ENCODE measurements at places on chromosomes 6 and 20.
A peak's percentile ranks its signal among the peaks of the same experiment; 100 is the strongest.

GRCh38 chr20:17549131-17549530 lies 18.0 kb upstream of the BFSP1 start:
- no peak for DNase-seq

GRCh38 chr20:58603721-58604120 lies 47.4 kb upstream of the STX16 start:
- no peak for DNase-seq

- DNase-seq, result no peak
These were observed 298.2 kb downstream of the PHACTR1 start for GRCh38 chr6:13014504-13015378.

- DNase-seq, result no peak
These were observed 40.6 kb downstream of the SIRPA start for GRCh38 chr20:1935696-1936366.

DNA sequence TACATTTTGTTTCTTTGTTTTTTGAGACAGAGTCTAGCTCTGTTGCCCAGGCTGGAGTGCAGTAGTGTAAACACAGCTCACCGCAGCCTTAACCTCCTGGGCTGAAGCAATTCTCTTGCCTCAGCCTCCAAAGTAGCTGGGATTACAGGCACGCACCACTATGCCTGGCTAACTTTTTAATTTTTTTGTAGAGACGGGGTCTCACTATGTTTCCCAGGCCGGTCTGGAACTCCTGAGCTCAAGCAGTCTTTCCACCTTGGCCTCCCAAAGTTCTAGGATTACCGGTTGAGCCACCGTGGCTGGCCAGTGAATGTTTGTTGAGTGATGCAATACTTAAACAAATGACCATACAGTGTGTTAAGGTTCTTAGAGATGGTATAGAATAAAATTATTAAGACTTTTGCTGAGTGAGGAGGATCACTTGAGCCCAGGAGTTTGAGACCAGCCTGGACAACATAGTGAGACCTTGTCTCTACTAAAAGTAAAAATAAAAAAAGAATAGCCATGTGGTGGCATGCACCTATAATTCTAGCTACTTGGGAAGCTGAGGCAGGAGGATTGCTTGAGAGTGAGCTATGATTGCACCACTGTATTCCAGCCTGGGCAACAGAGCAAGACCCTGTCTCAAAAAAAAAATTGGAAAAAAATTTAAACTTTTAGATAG lies 13.4 kb downstream of the CEP250 start:
- no peak for DNase-seq

- DNase-seq, result no peak
These were observed 33.9 kb downstream of the RIPOR2 start for GRCh38 chr6:24901698-24902328.

- no peak for DNase-seq
These were observed 53.3 kb upstream of the PRL start for GRCh38 chr6:22350109-22350508.

DNA sequence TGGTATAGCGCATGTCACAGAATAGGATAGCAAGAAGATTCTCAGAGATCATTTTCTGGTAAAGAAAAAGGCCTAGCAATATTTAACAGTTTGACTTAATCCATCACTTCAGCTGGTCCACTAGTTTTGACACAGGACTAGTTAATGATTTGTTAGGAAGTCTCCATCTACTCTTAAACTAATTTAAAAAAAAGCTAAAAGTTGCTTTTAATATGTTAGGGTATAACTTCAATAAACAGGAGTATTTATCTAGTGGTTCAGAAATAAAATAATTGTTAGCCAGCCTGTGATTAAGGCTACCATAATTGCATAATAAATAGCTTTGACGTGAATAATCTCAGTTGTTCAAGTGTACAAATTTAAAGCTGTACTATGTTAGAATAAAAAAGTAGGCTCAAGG lies 195.6 kb downstream of the FUT9 start:
- DNase-seq, result no peak

DNA sequence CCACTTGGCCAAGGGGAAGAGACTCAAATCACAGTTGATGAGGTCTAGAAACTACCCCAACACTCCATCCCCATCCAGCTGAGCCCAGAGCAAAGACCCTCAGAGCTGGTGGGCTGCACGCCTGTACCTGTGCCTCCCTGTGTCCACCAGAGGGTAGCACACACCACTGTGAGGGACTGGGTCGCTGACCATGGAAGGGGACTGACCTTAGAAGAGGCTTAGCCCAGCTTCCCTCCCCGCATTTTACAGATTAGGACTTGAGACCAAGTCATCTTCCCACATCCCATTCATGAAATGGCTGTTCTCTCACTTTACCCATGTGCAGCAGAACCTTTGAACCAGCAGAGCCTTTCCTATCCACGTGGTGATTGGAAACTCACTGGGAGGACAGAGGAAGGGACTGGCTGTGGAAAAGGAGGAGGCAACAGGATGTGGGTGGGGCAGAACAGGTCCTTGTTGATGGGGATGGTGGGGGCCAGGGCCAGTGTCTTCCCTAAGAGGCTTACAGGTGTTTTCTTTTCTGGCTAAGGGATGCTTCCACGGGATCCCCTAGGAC lies 44.3 kb downstream of the CPXM1 start:
- DNase-seq, result no peak

GRCh38 chr6:131627724-131628682 lies at the start of gene MED23:
MED23 (minus strand) TSS chr6:131628242; CDS start chr6:131628049, 193 bp downstream.
- DNase-seq, result peak; percentile 91

- no peak for DNase-seq
These were observed 551.3 kb upstream of the CDH4 start for GRCh38 chr20:60700728-60701127.

DNA sequence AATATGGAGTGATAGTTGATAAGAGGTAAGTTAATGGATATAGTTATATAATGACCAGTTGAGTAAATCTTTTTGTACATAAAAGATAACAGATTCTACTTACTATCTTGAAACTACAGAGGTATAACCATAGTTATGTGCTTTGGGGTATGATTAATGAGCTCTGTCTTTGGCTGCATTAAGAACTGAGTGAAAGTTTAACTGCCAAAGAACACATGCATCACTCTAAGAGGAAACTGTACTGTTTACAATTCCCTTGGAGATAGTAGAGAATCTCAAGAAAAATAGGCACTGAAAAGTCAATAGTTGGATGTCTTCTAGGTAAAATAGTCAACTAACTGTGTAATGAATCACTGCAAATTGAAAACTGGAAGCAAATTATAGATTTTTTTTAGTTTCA lies 1129.5 kb downstream of the EPHA7 start:
- DNase-seq, result no peak

DNA sequence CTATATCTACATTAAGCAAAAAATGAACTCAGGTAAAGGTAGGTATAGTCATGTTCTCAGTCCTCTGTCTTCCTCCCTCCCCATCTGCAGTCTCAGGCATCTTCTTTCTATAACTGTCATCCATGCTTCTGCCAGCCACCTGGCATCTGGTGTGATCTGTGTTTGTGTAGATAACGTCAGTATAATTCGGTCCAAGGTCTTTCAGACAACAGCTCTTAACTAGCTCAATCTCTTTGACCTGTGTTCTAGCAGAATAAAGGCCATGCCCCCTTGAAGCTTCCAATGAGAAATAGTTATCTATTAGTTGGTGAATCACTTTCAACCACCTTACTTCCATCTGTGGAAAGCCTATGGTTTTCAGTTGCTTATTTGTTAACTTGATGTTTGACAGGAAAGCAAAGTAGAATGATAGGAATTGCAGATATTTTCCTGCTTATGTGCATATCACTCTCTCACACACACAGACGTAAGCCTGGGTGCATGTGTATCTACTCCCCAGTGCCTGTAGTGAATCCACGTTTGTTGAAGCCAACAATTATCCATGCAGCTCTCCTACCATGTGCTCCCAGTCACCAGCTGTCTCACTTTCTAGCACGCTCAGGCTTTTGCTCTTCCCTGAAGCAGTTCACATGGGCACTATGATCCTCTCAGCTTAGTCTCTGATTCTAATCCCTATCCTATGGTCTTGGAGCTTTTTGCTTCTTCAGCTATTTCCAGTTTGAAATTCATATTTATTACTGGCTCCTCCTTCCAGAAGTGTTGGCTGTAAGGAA lies 433.7 kb upstream of the MANEA start:
- no peak for DNase-seq

GRCh38 chr20:17921774-17922173 lies 46.8 kb downstream of the SNX5 start:
- no peak for DNase-seq

GRCh38 chr20:61758564-61759200 lies 307.0 kb downstream of the TAF4 start:
- no peak for DNase-seq

DNA sequence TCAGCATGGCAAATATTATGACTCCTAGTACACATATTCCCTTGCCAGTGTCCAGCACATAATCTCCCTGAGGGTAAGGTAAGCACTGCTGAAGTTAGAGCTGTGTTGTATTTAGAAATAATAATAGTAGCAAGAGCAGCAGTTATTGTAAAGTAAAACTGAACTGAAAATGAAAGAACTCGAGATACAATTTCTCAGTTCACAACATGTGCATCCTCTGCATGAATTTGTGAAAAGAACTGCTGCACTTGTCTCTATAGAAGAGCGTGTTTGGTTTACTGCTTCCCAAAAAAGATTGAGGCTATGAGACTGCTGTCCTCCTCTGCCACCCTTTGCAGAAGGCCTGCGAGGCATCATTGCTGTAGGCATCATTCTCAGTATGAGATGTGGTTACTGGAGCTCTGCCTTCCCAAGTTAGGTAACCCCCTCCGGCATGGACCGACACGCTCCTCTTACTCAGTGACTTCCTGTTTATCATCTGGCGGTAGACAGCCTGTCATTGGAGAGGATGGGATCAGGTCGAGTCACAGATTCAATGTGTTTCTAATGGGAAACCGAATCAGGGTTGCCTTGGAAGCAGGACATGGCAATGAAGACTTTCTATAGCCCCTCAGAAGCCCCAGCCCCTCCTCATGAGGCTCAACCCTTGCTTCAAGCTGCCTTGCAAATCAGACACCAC lies 48.1 kb downstream of the SLC24A3 start:
- DNase-seq, result no peak

GRCh38 chr20:49290608-49291191 lies 12.8 kb upstream of the ZNFX1 start:
- DNase-seq, result no peak

Data from stimulated activated CD8-positive, alpha-beta memory T cell treated with anti-CD3 and anti-CD28 coated beads, Interleukin-7, amount 100 ng/mL, for 1 hour (primary cell).